ENCODE measurements at places on chromosomes 2 and 18.

DNA sequence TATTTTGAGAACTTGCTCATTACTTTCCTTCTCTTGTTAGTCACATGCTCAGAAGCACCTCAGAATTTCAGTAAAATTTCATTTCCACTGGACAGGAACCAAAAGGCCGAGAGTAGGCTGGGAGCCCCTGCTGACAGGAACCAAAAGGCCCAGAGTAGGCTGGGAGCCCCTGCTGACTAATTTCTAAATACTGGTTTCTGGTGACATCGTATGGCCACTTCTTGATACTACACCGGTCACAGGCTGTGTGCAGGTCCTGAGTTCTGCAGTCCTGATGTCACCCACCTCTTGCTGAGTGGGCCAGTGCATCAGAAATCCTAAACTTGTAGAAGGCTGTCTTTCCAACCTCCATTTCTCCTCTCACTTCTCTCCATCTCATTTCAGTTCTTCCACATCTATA lies 17.7 kb upstream of the EN1 start:
- peak; percentile 65 for DNase-seq

GRCh38 chr2:234518986-234519642 lies 22.2 kb upstream of the ARL4C start:
- no peak for DNase-seq

GRCh38 chr2:16005389-16005788 lies 65.0 kb downstream of the MYCN start:
- DNase-seq, result no peak

- no peak for DNase-seq
Measured at GRCh38 chr18:76554547-76555222, 59.6 kb upstream of the ZNF516 start.

DNA sequence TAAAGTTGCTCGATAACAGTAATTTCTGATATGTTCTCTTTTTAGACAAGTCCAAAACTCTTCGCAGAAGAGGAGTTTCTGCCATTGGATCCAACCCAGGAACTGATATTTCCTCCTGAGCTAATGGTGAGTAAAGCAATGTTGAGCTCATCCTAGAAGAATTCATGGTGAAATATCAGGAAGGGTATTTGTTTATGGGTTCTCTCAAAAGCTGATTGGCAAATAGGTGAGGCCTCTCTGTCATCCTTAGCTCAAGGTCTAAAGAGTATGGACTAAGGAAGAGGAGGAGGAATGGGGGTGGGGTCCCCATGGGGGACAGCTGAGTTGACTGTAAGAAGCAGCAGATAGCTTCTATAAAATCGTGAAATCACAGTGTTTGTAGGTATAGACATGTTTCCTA lies 18.2 kb downstream of the AOX1 start:
- peak; percentile 54 for DNase-seq

DNA sequence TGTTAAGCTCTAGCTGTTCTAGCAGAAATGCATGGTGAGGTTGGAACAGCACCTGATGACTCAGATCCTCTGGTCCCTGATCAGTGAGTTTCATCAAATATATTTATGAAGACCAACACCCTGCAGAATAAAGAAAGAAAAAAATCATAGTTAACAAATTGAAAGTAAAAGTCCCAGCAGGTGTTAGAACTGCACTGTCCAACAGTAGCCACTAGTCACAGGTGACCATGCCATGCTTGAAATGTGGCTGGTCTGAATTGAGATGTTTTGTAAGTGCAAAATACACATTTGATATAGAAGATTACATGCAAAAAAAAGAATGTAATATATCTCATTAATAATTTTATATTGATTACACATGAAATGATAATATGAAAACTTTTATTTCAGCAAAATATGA lies 1010.7 kb upstream of the ZEB2 start:
- no peak for DNase-seq

DNA sequence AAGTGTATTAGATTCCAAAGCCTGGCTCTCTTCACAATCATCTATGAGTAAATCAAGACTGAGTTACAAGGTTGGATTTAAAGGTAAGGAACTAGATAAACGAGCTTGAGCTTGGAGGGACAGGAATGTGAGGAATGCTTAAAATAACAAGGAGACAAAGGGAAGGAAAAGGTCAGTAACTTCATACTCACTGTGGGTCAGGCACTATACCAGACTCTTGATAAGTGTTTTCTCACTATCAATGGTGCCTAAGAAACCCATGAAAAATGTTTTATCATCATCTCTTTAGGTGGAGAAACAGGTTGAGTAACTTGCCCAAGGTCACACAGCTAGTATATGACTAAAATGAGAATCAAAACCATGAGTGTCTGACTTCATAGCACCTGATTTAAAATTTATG lies 212.1 kb downstream of the CDH2 start:
- peak; percentile 22 for DNase-seq

DNA sequence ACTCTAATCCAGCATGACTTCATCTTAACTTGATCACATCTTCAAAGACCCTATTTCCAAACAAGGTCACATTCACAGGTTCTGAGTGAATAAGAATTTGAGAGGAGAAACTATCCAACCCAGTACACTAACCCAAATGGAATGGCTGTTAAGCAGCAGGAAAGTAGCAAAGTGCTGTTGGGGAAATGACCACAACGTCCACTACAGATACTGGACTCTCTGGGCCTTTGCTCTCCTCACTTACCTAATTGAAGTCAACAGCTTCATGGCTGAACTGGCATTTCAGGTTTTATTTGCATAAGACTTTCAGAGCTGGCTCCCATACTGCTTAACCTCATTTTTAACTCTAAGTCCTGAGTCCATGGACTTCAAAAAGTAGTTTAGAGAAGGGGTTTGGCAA lies 38.0 kb upstream of the ACVR2A start:
- no peak for DNase-seq

DNA sequence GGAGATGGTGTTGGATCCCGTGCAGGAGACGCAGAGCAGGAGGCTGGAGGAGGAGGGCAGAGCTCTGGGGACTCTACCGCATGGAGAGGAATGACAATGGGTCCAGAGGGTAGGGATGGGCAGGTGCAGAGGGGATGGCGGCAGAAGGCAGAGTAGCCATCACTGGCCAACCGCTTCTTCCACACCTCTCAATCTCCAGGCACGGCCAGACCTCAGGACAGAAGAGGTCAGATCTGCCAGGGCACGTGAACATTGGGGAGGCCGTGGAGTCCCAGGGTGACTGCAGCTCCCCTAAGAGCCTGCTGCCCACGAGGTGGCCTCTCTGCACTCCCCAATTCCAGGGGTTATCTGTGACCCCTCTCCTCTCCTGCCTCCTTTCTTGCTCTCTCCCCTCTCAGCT lies 162.7 kb upstream of the HDAC4 start:
- DNase-seq, result no peak

DNA sequence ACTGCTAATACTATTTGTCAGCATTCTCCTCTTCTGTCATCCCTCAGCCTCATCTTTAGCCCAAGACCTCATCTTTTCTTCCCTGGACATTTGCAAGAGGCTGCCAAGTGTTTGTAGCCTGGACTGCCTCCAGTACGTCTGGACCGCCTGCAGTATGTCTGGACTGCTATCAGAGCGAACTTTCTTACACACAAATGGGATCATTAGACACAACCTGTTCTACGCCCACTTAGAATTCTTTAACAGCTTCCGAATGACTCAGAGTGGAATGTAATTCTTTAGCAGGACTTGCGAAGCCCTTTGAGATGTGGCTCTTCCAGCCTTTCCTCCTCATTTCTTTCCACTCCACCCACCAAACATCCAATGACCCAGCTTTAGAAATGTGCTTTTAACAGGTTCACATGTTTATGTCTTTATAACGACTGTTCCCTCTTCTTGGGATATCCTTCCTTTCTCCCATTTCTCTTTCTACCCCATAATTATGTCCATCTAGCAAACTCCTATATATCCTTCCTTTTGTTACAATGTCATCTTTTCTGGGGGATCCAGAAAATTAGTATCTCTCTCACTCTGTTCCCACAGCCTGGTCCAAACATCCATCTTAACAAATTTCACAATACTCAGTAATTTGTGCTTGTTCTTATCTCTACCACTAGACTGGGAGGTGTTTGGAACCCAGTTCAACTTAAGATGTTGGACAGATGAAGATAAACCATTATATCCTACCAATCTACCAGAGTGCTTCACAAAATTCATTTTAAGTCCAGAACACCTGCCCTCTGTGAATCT lies 171.3 kb upstream of the PGAP1 start:
- peak; percentile 26 for DNase-seq

DNA sequence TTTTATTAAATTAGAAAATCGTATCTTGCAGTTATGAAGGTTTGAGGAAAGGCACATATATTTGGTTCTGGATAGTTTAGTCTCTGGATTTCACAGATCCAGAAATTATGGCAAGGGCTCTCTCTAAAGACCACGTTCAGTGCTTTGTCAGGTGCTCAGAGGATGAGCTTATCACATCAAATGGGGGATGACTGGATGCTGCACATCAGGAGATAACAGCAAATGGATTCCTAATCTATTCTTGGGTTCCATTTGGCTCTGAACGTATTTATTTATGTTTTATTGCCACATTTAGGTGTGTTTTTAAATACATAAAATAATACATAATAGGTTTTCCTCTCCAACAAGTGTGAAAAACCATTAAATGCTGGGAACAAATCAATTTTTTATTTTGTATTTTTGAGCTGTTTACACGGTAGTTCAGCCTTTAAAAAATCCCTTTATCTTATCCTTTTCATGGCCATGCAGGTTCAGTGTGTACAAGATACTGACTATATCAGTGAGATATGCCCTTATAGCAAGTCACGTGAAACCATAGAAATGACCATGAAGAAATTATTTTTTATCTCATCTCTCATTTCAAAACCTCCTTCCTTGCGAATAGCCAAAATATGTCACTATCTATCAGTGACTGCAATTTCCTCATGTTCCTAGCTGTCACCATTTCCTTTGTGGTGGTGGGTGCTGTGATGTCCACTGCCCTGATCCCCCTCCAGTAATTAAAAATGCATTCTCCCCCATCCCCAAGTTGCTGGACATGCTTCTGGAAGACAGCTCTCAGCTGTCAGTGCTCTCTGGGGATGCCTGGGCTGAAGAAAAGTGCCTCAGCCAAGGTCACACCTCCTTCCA lies 25.9 kb upstream of the CXCR4 start:
- DNase-seq, result no peak

GRCh38 chr18:39344487-39344886 lies 1778.9 kb upstream of the CELF4 start:
- DNase-seq, result no peak

- DNase-seq, result no peak
Measured at GRCh38 chr2:222268311-222268990, 30.3 kb downstream of the PAX3 start.

GRCh38 chr2:181991171-181991885 lies 5.7 kb downstream of the PPP1R1C start:
- DNase-seq, result no peak

DNA sequence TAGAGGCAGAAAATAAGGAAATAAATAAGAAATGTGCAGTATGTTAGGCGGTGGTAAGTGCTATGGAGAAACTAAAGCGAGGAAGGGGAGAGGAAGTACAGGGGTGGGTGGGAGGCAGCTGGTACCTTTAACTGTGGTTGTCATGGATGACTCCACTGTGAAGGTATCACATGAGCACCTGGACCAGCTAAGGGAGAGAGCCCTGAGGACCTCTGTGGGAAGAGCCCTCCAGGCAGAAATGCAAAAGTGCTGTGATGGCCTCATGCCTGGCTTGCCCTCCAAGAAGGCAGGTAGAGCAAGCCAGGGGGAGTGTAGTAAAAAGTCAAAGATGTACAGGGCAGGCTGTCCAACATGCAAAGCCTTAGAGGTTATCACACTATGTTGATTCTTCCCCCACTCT lies 17.9 kb downstream of the LYPD6 start:
- no peak for DNase-seq

DNA sequence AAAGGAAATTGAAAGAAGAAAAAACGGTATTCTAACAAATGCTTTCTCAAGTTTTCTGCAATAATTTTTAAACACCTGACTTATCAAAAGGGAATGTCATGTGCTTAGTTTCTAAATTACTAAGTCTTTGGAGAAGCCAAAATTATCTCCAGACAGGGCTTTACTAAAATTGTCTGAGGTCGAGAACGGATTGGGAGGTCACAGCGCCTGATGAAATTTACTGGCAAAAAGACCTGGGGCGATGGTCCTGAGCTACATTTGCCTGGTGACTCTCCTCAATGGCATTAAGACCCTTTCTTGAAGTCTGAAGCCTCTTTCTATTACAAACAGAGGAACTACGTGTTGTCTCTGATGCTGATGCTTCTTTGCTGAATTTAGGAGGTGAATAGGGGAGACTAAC lies 291.8 kb upstream of the SESTD1 start:
- DNase-seq, result no peak

GRCh38 chr2:9690252-9690651 lies 59.5 kb upstream of the YWHAQ start:
- DNase-seq, result no peak

- no peak for DNase-seq
Measured at GRCh38 chr2:84204995-84205394, 254.1 kb downstream of the SUCLG1 start.

DNA sequence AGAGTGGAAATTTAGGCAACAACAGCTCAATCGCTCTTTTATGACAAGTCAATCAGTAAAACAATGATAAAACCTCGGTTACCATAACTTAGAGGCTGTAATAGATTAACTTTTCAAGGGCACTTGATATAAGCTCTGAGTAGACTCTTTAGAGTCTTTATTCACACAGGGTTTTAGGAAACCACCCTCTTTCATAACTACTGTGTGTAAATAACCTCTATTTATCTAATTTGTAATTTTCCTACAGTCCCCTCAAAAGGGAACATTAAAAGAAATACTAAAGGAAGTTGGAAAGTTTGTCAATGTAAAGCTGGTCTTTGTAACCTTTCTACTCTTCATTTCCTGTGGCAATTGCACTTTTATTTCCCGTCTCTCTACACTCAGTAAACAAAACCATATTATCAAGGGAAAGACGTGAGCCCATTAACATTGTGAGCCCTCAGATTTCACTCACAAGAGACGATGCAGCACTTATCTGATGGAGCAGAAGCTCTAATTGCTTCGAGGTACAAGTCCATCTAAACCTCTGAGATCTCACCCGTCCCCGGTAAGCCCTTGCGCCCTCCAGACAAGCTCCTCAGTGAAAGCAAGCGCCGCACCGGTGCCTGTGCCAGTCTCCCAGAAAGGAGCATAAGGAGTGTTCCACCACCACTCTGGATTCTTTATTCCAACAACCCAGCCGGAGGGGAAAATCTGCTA lies 1.1 kb upstream of the HOXD1 start:
- DNase-seq, result peak; percentile 50

Data from Daoy (cell line).